Activated CD4-positive, CD25-positive, alpha-beta regulatory T cell (primary cell): ENCODE measurements at places on chromosomes 3 and 15.

DNA sequence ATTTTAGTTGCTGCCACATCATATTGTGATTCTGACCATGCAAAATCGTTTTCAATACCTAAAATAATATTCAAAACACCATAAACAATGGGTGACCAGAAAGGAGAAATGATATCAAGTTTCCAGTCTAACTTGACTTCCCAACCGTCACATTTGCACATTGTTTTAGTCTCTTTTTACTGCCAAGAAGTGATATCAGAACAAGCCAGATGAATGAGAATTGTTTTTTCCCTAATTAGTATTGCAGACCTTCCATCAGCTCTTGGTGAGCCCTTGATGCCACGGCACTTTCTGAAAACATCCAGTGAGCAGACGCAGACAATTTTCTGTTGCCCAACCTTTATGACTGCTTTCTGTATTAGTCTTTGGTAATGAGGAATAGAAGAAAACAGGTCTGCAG is 62.5 kb downstream of the SPATA16 start:
- no peak for DNase-seq

- no peak for DNase-seq
Observed at GRCh38 chr3:194042927-194043326, 93.0 kb upstream of the HES1 start.

GRCh38 chr3:72872183-72872582 is 15.7 kb upstream of the GXYLT2 start:
- no peak for DNase-seq

DNA sequence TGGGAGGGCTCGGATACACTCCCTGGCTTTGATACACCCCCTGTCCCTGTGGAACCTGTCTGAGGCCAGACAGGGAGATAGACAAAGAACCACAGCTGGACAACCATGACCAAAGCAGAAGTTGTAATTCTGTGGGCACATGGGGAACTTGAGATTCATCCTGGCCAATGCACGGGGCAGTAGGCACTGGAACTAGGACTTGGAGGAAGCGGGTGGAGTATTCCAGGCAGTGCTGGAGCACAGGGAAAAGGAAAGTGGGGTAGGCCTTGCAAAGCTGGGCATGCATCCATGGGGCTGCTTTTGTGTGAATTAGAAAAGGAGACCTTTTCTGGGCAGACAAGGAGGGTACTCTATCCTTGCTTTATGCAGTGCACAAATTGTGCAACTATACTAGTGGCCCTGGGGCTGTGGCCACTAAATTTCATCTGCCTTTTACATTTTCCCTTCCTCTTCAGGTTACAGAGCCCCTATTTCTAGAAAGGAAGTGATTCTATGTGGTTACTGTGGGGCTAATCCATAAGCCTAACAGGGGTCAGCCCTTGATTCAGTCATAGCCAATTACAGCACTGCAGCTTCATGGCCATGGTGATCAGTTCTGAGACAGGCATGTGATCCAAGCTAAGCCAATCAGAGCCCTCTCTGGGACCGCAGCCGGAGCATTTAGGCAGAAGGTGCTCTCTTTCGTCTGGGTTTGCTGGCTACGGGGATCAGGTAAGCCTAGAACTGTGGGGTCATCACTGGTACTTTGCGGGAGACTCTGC is 21.0 kb downstream of the CRABP1 start:
- DNase-seq, result no peak

DNA sequence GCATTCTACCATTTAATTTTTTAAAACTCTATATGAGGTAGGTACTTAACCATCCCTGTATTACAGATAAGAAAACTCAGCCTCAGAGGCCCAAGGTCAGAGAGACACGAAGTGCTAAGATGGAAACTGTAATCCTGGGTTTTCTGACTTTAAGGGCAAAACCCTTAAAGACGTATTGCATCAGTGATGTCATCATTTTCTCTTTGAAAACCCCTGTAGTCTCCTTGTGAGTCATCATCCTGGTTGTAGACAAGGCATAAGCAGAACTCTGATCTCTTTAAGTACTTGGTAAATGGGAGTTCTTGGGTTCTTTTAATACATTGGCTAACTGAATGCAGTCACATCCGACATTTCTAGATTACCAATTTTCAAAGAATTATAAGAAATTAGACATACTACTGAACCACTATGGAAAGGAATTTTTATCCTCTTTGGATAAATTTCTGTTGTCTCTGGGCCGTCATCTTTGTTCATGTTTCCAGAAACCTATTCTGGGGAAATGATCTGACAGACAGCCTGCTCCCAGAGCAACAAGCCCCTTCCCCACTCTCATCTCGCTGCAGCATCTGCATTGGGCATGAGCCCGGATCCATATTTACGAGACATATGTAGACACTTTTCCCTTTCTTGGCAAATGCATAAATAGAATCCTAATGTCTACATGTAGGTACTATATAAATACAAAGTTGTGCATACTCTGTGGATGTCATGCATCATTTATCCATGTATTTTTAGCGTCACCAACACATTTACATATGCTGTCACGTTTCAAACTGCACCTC is 48.7 kb upstream of the MDFIC2 start:
- DNase-seq, result no peak

GRCh38 chr3:163730684-163731083 is 1347.6 kb downstream of the SI start:
- DNase-seq, result no peak

DNA sequence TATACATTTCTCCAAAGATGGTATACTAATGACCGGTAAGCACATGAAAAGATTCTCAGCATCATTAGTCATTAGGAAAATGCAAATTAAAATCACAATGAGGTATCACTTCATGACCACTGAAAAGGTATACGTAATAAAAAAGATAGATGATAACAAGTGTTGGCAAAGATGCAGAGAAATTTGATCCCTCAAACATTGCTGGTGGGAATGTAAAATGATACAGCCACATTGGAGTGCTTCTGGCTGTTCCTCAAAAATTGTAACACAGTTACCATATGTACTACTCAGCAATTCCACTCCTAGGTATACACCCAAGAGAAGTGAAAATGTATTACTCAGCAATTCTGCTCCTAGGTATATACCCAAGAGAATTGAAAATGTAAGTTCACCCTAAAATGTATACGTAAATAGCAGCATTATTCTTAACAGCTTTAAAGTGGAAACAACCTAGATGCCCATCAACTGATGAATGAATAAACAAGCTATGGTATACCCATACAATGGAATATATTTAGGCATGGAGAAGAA is 25.0 kb upstream of the KY start:
- no peak for DNase-seq

GRCh38 chr15:96728591-96728990 is 398.1 kb downstream of the NR2F2 start:
- no peak for DNase-seq

DNA sequence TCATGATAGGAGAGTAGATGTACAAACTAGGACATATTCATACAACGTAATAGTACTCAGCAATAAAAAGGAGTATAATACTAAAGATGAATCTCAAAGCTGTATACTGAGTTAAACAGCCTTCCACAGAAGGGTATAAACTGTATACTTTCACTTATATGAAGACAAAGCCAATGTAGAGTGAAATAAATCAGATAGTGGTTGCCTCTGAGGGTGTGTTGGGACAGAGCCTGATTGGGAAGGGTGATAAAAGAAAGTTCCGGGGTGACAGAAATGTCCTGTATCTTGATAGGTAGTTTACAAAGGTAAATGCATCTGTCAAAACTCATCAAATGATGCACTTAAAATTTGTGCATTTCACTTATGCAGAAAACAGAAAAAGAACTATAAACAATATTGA is 122.5 kb downstream of the ADAM10 start:
- DNase-seq, result no peak

GRCh38 chr3:49119439-49119838 is 1.2 kb downstream of the USP19 start:
- no peak for DNase-seq

GRCh38 chr15:101455291-101456025 is 34.0 kb downstream of the PCSK6 start:
- DNase-seq, result no peak

DNA sequence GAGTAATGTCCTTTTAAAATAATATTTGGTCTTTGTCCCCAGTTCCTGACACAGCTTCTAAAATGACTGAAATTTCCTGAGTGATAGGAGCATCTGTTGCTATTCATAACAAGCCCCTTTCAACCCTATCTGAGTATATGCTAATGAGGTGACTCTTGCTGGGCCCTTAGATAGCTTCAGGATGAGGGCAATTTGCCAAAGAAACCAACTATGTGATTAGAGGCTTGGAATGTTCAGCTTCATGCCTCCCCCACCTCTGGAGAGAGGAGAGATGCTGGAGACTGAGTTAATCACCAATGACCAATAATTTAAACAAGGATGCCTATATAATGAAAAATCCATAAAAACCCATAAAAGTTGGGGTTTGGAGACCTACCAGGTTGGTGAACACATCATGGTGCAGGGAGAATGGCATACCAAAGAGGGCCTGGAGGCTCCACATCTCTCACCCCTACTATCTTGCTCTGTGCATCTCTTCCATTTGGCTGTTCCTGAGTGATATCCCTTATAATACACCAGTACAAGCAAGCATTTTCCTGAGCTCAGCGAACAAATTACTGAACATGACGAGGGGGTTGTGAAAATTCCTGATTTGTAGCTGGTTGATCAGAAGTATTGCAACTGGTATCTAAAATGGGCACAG is 189.2 kb downstream of the ECT2 start:
- no peak for DNase-seq

DNA sequence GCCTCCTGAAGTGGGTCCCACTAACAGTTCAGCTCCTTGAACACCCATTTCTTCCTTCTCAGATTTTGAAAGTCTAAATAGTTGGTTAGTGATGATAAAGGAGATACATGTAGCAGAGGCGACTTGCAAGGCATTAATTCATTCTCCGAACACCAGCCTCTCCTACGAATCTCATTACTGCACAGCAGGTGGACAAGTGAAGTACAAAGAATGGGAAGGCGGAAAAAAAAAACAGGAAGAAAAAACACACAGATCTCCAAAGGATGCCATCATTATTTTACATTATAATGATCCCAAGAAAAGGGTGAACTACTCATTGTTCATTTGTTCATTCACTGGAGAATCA is 276.5 kb downstream of the MAGI1 start:
- DNase-seq, result no peak
